Right lung (tissue), 10 donors: ENCODE measurements at places on chromosomes 16 and 17. TPM values are rescaled to one million over a fixed set of nuclear protein-coding genes. Genes with fewer than 3 reads are reported as not detected.

- DNase-seq, result peak; percentile 62
These were observed 2.8 kb upstream of the UBTF start for GRCh38 chr17:44222112-44222869.

GRCh38 chr17:71613996-71614395 is 506.8 kb upstream of the SOX9 start:
- DNase-seq, result no peak

- DNase-seq, result no peak
These were observed 34.4 kb downstream of the CMIP start for GRCh38 chr16:81478876-81479511.

DNA sequence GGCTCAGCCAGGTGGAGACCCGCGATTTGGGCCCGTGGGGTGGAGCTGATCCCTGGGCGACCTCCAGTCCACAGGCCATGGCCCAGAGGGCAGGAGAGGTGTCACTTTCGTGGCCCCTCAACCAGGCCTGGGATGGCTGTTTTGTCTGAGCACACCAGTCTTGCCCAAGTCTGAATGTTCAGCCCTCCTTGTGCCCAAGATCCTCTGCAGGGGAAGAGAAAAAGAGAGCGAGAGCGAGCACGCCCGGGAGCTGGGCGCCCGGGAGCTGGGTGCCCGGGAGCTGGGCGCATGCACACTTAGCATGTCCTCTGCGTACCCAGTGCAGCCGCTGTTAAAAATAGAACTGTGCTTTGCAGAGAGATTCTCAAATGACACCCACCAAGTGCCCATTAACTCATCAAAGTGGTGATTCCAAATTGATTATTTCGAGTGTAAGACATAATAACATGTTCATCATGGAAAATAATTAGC is 403.3 kb upstream of the TNRC6C start:
- DNase-seq, result no peak

- peak; percentile 94 for DNase-seq
These were observed 174.9 kb upstream of the CIBAR2 start for GRCh38 chr16:85286951-85287814.

ACSM2A gene
- polyA plus RNA-seq, result 0.19 TPM

KRT40 gene
- 0.70 TPM for polyA plus RNA-seq

EXOC3L1 gene
- polyA plus RNA-seq, result 7.6 TPM

SCN4A gene
- polyA plus RNA-seq, result 1.0 TPM

TAC4 gene
- 0.69 TPM for polyA plus RNA-seq
